ENCODE measurements at places on chromosomes 6 and 20.

DNA sequence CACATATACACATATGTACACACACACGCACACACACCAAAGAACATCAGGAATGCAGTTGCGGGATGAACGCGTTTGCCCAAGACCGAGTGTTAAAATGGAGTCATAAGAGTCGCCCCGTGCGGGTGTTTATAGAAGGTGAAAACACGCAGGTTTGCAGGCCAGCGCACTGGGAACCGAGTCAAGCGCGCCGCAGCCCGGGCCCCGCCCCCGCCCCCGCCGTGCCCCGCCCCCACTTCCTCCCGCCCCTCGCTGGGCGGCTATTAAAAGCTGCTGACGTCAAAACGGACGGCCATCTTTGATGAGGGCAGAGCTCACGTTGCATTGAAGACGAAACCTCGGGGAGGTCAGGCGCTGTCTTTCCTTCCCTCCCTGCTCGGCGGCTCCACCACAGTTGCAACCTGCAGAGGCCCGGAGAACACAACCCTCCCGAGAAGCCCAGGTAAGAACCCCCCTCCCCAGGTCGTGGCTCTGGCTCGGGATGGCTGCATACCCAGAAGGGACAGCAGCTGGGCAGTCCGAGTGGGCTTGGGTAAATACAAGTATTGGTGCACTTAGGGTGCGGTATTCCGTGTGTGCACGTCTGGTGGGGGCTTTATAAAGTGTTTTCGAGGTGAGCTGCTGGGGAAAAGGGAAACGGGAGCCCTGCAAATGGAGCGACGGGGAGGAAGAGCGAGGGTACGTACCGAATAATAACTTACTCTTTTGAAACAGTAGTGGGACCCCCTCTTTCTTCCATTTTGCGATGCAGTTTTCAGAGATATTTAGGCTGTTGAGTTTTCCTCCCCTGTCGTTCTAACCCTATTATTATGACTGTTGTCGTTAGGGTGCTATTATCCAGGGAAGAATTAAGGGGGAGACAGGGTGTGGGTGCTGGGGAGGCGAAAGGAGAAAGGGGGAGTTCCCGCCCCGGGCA is at the start of gene SNAP25:
Gene SNAP25, plus strand, starts transcription at position 295 of the 916 bp plus-strand sequence. CDS start 56,662 bp downstream, outside the sequence.
- peak; percentile 43 for DNase-seq

DNA sequence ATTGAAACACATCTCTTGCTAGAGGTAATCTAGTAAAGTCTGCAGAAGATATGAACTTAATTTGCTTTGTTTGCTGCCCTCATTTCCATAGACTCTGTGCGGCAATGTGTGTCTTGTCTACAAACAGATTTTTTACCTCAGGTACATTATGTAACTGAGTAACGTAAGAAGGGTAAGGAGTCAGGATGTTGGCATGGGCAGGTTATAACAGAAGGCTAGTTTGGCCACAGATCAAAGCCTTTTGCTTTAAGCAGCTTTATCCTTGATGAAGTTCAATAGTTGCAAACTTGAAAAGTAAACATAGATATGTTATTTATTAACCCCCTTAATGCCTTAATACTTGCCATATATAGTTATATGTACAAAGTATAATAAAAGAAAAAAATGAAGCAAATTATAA is 391.6 kb upstream of the FKBP1C start:
- no peak for DNase-seq

DNA sequence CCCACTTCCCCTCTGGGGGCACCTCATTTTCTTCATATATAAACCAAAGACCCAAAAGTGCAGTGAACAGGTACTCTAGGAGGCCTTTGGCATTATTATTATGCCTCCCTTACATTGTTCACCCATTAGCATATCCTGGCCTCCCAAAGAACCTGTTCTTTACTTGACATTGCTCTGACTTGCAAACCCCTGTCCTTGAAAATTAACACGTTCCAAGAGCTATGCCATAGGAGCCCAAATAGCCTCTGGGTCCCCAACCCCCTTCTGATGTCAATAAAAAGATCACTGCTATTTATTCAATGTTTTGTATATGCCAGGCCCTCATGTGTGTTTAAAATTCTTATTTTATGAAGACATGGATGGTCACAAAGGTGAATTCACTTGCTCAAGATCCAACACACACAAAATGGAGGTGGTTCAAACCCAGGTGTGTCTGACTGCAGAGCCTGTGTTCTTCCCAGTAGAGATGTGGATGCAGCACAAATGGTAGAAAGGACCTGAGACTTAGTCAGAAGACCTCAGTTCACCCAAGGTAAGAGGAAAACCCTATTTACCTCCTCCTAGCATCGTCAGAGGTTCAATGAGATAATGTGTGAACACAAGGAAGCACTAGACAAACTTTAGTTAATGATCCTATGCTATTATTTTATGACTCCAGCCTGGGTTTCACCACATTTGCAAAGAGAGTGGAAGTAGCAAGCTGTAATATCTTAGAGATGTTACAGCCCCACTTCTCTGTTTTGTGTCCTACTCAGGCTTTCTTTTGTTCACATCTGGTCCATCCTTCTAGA is 36.6 kb downstream of the BCL2L1 start:
- no peak for DNase-seq

DNA sequence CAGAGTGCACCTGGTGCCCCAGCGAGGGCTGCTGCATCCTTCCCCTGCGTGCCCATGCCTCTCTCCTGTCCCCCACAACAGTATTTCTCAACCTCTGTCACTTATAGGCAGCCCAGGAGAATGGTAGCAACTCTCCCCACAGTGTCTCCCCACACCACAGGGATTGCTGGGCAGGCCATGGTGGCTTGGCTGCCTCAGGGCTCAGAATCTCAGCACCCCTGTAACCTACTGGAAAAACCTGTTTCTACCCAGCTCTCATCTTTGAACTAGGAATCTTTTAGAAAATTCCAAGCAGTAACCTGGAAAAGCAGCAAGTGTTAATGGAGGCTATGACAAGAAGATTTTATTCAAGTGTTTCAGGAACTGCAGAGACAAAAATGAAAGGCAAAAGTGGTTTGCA is 38.0 kb downstream of the CD164 start:
- no peak for DNase-seq

DNA sequence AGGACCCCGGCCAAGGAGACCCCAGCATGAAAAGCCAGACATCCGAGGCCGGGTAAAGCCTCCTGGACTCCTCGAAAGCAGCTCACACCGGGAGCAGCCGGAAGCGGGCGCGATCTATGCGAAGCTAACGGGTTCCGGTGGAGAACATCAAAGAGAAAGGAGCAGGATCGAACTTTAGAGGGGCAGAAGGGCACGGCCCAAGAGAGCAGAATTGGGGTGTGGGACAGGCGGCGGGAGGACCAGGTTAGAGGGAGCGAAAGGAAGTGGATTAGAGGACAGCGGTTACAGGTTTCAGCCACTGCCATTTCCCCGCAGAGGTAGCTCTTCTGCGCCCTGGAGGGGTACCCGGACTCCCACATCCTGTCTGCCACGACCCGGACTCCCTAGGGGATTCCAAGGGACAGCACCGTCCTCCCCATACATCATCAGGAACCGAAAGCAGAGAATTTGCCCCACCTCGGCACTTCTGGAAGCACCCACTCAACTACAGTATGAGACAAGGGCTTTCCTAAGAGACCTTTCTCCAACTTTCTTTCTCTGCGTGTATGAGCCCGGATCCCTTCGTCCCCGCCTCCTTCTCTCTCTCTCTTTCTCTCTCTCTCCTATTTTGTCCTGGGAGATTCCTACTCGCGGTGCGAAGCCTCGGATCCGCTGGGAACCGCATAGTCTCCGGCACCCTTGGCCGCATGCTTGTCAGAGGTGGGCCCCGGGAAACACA is 507 bp upstream of the VGLL2 start:
- no peak for DNase-seq

- no peak for DNase-seq
Measured at GRCh38 chr6:3444276-3445088, 12.4 kb downstream of the SLC22A23 start.

DNA sequence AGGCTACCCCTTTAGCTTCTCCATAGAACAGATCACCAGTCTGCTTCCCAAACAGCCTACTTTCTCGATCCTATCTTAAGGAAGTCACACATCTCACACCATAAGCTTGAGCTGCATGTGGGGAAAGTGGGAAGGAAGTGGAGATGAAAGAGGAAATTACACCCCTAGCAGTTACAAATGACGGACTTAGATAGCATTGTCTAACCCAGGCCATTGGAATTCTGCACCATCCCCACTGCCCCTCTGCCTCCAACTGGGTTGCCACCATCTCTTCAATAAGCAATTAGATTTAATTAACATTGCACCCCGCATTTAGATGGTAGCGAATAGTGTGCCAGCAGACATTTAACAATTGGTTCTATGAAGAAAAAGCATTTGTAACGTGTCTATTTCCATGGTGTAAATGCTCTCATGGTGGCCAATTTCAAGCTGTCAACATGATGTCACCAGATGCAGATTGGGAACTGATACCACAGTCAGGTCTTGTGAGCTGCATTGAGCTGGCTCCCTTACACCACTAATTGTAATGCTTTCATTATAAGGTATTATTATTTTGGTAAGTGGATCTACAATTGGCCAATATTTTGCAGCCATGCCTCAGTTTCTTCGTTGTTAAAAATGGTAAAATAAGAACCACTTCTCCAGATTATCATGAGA is 124.7 kb downstream of the CD24 start:
- no peak for DNase-seq

GRCh38 chr6:23390221-23390620 is 735.8 kb upstream of the NRSN1 start:
- no peak for DNase-seq

DNA sequence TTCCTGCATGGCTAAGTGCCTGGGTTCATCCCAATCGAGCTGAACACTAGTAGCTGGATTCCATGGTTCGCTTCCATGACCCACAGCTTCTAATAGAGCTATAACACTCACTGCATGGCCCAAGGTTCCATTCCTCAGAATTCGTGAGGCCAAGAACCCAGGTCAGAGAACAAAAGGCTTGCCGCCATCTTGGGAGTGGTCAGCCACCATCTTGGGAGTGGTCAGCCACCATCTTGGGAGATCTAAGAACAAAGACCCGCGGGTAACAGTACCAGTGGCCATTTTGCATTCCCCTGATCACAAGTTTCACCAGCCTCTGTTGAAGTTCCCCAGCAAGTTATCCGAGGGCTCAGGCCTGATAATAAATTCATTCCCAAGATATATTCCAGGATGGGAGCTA is 179.6 kb downstream of the LMBRD1 start:
- DNase-seq = no peak

DNA sequence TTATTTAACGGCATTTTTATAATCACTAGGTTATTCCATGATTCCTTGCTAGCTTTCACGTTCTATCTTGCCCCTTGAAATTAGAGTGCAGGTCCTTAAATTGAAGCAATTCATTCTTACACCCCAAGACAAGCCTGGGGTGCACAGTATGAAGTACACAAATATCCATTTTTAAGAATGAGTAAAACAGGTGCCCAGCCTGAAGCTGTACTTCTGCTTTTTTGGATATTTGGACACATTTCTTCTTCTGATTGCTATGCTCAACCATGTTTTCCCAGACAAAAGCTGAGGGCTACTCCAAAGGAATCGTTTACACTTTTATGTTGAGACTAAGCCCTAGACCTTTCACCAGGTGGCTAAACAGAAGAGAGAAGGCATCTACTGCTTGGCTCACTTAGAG is 7.9 kb upstream of the TAGAP start:
- no peak for DNase-seq

GRCh38 chr20:4581838-4582237 is 139.9 kb upstream of the PRND start:
- DNase-seq = no peak

DNA sequence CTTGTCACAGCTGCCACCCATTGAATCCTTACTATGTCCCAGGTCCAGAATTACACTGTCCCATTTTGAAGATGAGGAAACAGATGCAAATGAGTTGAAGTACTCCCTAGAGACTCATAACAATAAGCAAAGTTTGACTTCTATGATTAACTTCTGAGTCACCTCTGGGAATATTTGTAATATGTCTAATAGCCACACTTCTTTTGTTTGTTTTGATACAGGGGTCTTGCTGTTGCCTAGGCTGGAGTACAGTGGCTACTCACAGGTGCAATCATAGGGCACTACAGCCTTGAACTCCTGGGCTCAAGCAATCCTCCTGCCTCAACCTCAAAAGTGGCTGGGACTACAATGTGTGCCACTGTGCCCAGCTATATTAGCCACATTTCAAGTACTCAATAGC is 11.4 kb upstream of the SOX12 start:
- no peak for DNase-seq

GRCh38 chr6:9009931-9010330 is 574.6 kb upstream of the SLC35B3 start:
- no peak for DNase-seq

GRCh38 chr20:50587291-50587961 is 77.2 kb downstream of the PTPN1 start:
- no peak for DNase-seq

- DNase-seq = no peak
Measured at GRCh38 chr20:52382933-52383332, 191.4 kb upstream of the ZFP64 start.

Measured in stimulated activated CD4-positive, alpha-beta T cell treated with anti-CD3 and anti-CD28 coated beads, Interleukin-2, amount 100 ng/mL, for 24 hours (primary cell).